ENCODE measurements at places on chromosomes 7 and 10. TPM values are rescaled to one million over a fixed set of nuclear protein-coding genes. Genes with fewer than 3 reads are reported as not detected.

- no peak for DNase-seq
These were observed 132.3 kb upstream of the C7orf33 start for GRCh38 chr7:148458263-148458662.

DNA sequence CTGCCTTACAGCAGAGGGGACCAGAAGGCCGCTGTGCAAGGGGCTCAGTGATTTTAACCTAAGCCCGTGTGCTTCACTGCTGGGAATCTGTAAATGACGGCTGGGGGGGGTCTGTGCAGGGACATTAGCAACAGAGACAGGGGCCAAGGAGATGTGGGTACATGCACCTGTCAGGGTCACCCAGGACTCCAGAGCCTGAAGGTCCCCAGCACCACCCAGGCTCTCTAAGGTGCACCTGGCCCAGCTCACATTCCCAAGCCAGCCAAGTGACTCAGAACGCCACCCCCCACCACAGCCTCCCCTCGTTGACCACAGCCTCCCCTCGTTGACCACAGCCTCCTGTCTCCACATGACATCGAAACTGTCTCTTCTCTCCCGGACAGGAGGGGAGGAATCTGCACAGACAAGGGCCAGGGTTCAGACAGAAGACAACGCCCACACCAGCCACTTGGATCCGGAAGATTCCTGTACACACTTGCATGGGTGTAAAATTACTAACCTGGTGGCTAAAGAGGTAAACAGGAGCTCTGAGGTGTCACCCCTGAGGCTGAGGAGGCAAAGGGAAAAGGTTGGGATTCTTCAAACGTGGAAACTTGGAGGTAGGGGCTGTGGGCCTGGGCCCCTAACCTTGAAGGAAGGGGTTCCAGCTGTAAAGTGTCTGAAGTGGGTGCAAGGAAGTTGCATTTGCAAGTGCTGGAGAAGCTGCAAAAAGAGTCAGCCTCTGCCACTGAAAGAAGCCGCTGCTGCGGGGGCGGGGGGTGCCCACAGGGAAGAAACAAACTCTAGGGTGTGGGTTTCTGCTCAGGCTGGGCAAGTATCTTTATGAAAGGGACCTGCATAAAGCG, 27.0 kb downstream of the CALML3 start:
- DNase-seq: peak; percentile 20

GRCh38 chr10:49081547-49082275, 33.6 kb downstream of the VSTM4 start:
- DNase-seq: peak; percentile 75

- DNase-seq: no peak
These were observed 595.7 kb downstream of the CCSER2 start for GRCh38 chr10:84924131-84924530.

- DNase-seq: no peak
These were observed 17.2 kb upstream of the FXYD4 start for GRCh38 chr10:43354330-43354635.

GRCh38 chr7:131021460-131021859, 287.5 kb upstream of the KLF14 start:
- DNase-seq: no peak

- no peak for DNase-seq
These were observed 85.8 kb downstream of the CYTH3 start for GRCh38 chr7:6186577-6186976.

GRCh38 chr10:80633383-80633860, 95.7 kb downstream of the SH2D4B start:
- DNase-seq: no peak

DNA sequence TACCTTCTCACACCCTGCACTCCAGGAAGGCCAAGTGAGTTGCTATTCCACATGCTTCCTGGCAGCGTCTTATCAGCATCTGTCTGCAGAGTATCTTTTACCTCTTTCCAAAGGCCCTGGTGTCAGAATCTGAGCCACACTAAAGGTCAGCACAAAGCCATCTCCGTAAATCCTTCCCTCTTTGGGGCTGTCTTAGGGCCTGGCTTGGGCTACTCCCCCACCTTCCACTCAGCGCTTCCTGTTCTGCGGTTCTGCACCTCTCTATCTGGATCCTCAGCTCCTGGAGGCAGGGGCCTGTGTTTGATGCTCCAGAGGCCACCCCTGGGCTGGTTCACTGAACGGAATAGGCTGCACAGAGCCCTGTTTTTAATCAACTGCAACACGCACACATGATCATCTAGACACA, 334.8 kb upstream of the GALNT17 start:
- no peak for DNase-seq

DNA sequence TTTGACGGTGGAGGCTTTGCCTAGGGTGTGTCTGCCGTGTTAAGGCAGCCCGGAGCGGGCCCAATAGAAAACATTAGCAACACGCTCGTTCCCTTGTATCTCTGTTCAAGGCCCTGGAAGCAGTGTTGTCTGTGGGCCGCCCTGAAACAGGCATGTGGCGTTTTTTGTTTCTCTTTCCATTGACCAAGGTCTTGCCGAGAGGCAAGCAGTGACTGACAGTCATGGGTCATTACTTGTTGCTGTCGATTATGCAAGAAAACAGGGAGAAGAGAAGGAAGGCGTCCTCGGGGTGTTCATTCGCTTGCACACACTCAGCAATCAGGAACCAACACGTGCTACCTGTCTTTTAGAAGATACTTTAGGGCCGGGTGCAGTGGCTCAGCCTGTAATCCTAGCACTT, 92.5 kb downstream of the EZH2 start:
- DNase-seq: no peak

The MTPN gene
- 54.9 TPM for total RNA-seq

The MYPN gene
- 92.0 TPM for total RNA-seq
